ENCODE measurements at places on chromosomes 12 and 14. TPM values are rescaled to one million over a fixed set of nuclear protein-coding genes. Genes with fewer than 3 reads are reported as not detected.
A peak's percentile ranks its signal among the peaks of the same experiment; 100 is the strongest.

DNA sequence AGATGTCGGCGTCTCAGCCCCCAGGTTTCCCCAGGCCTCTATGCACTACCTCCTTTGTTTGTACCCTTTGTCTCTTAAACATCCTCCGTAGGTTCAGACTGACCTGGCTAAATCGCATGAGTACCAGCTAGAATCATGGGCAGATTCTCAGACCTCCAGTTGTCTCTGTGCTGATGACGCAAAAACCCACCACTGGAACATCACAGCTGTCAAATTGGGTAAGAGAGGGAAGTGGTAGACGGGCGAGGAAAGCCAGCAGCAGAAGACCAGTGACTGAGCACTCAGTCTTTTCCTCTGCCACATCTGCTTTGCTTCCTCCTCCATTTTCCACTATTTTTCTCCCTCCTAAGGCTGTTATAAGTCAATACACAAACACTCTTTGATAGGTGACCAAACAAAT lies 29.7 kb downstream of the A2ML1 start:
- DNase-seq = no peak

- no peak for DNase-seq
Measured at GRCh38 chr12:82554529-82554928, 132.2 kb upstream of the TMTC2 start.

- no peak for DNase-seq
Measured at GRCh38 chr14:95216008-95216407, 58.7 kb upstream of the DICER1 start.

- DNase-seq = no peak
Measured at GRCh38 chr14:65790172-65790815, 377.8 kb downstream of the FUT8 start.

- no peak for DNase-seq
Measured at GRCh38 chr12:56769868-56770267, 6.7 kb downstream of the HSD17B6 start.

DNA sequence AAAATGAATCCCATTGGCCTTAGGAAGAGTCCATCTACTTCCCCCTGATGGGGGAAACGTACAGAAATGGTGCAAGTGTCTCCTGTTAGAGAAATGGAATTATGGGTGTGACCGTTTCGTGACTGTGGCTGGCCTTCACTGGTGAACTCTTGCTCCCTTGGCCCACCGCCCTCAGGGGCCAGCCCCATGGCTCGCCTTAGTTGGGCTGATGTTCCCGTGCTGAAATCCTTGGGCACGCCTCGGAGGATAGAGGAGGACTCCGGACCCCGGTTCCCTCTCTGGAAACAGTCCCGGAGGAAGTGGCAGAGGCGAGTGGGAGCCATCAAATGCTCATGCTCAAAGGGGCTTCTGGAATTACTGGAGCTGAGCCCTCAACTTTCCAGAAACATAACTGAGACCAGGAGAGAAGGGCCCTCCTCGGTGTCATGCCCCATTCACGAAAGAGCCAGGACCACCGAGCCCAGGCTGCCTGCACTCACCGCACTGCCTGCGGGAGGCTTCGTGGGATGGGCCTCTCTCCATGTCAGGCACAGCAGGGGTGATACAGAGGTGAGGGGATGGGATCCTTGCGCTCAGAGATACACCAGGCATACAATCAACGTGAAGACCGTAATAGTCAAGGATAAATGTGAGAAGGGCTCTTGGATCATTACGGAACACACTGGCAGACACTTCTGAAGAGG lies 10.1 kb upstream of the CACNA2D4 start:
- DNase-seq = peak; percentile 36

DNA sequence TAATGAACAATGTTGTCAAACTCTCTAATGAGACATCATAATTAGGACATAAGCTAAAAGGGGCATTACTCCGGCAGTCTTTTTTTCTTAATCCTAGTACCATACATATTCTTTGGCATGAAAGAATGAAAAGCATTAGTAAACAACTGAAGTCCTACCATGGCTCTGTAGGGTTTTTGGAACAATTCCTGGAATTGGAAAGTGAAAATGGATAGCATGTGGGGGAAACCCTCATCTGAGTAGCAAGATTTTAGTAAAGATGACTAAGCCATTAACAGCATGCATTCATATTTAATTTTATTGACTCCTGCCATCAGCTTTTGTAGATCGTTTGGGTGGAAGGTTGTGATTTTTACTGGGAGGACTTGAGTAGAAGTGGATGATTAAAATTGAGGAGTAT lies 216.2 kb upstream of the PDZRN4 start:
- DNase-seq = no peak

GRCh38 chr14:93027810-93028723 lies 87.7 kb downstream of the ITPK1 start:
- DNase-seq = no peak

SLC2A13 gene
- total RNA-seq = 8.0 TPM

- no peak for DNase-seq
Measured at GRCh38 chr12:40515041-40515816, 177.0 kb upstream of the CNTN1 start.

- no peak for DNase-seq
Measured at GRCh38 chr12:107522692-107523477, 162.7 kb upstream of the PWP1 start.

- DNase-seq = no peak
Measured at GRCh38 chr14:101090976-101091375, 187.5 kb upstream of the RTL1 start.

DNA sequence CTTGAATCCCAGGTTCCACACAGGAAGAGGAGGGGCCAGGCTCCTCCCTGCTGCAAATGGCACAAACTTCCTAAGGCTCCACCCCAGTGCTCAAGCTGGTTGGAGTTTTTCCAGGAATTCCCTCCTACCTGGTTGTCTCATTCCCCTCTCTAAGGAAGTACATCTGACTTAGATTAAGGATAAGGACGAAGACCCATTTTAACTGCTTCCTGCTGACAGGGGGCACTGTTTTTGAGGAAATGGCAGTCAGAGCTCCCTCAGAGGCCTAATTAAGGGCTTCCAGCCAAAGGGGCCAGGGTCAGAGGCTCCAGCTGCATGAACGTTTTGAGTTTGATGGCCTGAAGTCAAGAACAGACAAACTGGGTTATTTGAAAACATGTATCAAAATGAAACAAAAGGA lies 1084.7 kb downstream of the SLC6A15 start:
- DNase-seq = no peak

DNA sequence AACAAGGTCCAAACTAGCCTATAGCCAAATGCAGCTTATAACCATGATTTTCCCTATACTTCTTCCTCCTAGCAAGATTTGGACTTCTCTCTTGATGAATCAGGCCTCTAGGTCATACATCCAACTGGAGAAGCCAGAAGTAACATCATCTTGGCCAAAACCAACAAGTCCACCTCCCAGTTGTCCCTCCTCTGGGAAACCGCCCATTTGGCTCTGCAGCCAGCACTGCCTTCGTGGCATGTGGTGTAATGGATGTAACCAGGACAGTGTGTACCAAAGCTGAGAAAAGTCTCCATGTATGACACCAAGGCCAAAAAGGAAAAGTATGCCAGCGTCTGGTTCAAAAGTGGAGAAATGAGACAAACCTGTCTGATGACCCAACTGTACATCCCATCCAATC lies 59.3 kb upstream of the VASH1 start:
- DNase-seq = no peak

KRT83 gene
- total RNA-seq = not detected

GRCh38 chr12:25692115-25693035 lies 139.3 kb upstream of the LMNTD1 start:
- no peak for DNase-seq

DNA sequence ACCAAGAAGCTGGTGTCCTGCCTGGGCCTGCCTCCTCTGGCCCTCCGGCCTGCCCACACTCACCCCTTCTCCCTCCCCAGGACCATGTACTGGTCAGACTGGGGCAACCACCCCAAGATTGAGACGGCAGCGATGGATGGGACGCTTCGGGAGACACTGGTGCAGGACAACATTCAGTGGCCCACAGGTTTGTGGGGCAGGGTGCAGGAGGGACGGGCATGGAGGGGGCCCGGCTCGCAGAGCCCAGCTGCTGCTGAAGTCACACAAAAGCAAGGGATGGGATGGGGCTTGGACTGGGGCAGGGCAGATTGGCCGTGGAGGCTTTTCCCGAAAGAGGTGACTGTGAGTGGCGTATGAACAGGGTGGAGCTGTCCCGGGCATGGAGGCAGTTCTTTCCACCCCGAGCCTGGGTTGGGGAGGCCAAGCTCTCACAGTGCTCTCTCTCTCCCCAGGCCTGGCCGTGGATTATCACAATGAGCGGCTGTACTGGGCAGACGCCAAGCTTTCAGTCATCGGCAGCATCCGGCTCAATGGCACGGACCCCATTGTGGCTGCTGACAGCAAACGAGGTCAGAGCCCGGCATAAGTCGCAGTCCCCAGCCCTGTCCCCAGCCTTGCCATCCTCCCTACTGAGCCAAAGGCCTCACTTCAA lies 7.8 kb upstream of the NXPH4 start:
- DNase-seq = no peak

GALNT6 gene
- 43.9 TPM for total RNA-seq

- no peak for DNase-seq
Measured at GRCh38 chr12:40254455-40255085, 29.8 kb downstream of the LRRK2 start.

DNA sequence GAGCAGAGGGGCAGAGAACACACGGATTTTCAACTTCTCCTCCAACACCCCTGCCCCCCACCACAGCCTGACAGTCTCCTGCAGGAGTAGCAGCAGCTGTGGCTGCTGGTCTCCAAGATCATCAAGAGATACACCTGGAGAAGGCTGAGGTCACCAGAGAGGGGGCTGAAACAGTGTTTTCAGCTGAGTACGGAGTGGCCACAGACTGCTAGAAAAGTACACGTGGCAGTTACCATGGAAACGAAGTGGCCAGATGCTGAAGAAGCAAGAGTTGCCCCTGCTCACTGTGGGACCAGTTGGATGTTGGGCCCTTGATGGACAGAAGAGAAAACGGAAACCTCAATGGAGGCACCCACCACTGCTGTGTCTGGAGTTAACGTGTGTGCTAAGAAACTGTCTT lies 4.9 kb upstream of the DIABLO start:
- no peak for DNase-seq

DNA sequence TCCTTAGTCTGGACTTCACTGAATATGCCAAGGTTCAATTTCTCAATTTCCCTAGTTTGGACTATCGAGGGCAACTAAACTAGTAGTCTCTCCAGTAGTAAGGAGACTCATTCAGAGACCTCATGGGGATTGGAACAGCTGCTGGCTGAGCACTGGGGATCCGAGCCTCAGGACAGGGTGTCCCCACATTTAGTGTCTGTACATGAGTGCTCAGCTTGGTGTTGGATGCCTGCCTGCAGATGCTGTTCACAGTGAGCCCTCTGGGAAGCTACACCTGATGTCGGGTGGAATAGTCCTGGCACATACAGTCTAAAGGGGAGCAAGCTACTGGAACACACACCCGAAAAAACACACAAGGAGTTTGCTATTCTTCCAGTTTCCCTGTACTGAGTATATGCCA lies 820 bp upstream of the FGF23 start:
- DNase-seq = no peak

DNA sequence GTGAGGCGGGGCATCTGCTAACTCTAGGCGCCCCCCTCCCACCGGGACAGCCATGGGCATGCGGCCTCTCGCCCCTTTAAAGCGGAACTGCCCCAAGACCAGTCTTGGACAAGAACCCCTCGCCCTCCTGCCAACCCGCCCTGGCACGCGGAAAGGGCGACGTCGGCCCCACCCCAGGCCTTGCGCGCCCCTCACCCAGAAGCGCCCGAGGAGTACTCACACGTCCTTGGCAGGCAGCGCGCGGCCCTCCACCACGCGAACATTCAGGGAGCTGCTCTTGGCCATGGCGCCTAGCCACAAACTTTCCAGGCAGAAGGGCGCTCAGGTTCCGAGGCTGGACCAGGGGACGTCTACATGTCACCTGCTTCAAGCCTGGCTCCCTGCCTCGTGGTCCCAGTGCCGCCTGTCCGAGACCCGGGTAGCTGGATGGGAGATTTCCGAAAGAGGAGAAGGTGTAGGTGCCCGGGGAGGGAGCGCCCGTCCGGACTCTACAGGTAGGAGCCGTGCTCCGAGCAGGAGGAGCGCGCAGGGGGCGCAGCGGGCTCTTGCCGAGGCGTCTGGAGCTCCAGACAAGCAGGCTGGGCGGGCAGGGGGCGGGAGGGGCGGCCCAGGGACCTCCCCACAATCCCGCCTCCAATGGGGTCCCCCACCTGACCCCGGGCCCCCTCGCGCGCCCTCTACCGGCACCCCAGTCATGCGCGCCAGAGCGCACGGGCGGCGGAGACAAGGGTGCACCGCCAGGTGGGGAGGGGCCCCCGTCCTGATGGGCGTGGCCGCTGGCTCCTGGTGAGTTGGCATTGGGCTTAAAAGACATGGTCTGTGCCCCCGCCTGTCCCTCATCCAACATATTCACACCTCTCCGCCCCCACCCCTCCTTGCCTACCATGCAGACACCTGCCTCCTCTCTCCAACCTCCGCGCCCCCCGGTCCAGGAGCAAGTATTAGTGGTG lies at the start of gene RASAL1:
Gene RASAL1 (minus strand): TSS at position 584 of the 950 bp plus-strand sequence. CDS start 299 bp downstream, at position 285.
- DNase-seq = peak; percentile 77

WIF1 gene
- not detected for total RNA-seq
